ENCODE measurements at places on chromosomes 11 and 22. TPM values are rescaled to one million over a fixed set of nuclear protein-coding genes. Genes with fewer than 3 reads are reported as not detected.

- DNase-seq, result no peak
- no peak overlapping the region for H3K4me3 ChIP-seq
- no peaks in the 10 kb centered on the region for H3K36me3 ChIP-seq
- no peaks in the 10 kb centered on the region for H3K27me3 ChIP-seq
- H3K4me1 ChIP-seq, result no peaks in the 10 kb centered on the region
Observed at GRCh38 chr11:2328021-2328420, 26.2 kb downstream of the TSPAN32 start.

DNA sequence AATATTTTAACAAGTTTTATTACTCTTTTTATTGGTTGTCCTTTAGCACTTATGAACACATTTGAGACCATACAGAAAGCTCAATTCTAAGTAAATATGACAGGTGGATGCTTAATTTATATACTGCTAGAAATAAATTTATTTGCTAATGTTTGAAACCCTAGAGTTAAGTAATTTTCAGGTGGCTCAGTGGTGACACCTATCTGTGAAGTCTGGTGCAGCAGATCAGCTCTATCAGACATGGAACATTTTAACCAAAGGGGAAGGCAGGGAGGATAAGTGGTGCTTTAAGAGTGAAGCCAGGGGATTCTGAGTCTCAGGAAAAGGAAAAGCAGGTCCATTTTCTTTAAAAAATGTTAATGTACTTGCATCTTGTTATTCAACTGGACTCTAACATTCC is 175.8 kb downstream of the DSCAML1 start:
- no peaks in the 10 kb centered on the region for H3K4me1 ChIP-seq
- no peaks in the 10 kb centered on the region for H3K36me3 ChIP-seq
- no peak overlapping the region for H3K4me3 ChIP-seq
- no peak overlapping the region for H3K27ac ChIP-seq
- H3K27me3 ChIP-seq, result peaks cover 54% of the 10 kb centered on the region

DNA sequence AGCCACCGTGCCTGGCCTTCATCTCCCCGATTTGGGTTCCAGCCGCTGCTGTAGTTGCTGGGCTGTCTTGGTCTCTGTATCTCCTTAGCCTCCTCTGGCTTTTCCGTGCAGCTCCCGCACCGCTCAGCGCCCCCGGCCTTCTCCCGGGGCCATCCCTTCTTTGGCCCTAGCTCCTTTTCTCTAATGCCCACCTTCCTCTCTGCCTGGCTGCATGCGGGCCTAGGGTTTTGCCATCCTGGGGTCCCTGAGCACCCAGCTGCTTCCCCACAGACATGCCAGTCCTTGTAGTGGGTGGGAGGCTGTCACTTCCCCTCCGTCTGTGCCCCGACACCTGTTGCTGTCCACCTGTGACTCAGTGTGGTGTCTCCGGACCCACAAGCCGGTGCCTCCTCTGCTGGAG is 36.4 kb downstream of the KCNJ4 start:
- DNase-seq, result no peak
- no peaks in the 10 kb centered on the region for H3K4me1 ChIP-seq
- no peak overlapping the region for H3K4me3 ChIP-seq
- no peaks in the 10 kb centered on the region for H3K27me3 ChIP-seq

The GLYATL2 gene
- total RNA-seq, result 0.49 TPM

- H3K4me3 ChIP-seq, result peak within 1 kb of the TSS; percentile 80
- peaks cover 20% of the 10 kb centered on the region for H3K27me3 ChIP-seq
- H3K36me3 ChIP-seq, result no peaks in the 10 kb centered on the region
- H3K27ac ChIP-seq, result no peak within 1 kb of the TSS
- peaks cover 11% of the 10 kb centered on the region for H3K4me1 ChIP-seq
- no peak for DNase-seq
Observed at GRCh38 chr22:39456522-39457197, at the start of gene MGAT3. Gene MGAT3, plus strand, starts transcription at chr22:39457012. Its CDS starts 30,336 bp downstream, at chr22:39487348.

DNA sequence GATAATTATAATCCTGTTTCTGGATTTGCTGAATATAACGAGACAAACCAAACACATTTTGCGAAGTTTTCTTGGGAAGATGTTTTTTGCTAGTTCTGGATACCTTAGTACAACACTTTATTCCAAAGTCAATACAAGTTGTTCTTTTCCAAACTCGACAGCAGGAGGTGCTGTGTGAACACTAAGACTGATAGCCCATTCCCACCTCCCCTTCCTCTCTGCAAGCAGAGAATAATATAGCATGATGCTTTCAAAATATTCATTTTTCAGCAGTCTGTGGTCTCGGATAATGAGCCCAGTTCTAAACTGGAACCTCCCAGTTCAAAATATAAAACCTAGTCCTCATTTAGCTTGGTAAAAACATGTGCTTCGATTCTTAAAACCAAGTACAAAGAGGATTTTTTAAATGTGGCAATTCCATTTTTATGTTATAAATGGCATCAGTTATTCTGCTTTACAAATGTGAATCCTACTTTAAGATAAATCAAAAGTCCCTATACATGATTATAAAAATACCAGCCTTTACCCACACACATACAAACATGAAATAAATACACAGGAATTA is 129.1 kb downstream of the DCDC1 start:
- no peaks in the 10 kb centered on the region for H3K27me3 ChIP-seq
- H3K4me3 ChIP-seq, result no peak overlapping the region
- H3K27ac ChIP-seq, result no peak overlapping the region
- peak; percentile 65 for DNase-seq
- H3K4me1 ChIP-seq, result peaks cover 3% of the 10 kb centered on the region
- no peaks in the 10 kb centered on the region for H3K36me3 ChIP-seq

DNA sequence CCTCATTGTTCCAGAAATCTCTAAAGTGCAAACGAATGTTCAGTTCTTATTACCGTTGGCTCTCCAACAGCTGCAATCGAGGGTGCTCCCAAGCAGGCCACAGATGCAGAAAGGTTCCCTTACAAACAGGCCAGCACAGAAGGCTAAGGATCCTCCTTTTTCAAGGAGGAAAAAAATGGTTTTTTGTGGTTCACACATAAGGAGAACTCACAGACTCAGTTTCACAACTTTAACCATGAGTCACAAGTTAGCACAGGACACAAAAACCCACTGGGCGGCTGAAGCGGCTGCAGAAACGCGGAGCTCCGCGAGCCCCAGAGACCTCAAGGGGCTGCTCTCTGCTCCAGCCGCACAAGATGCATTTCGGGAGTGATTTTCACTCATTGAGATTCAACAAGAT is 98.2 kb upstream of the PRR5 start:
- no peaks in the 10 kb centered on the region for H3K4me1 ChIP-seq
- H3K36me3 ChIP-seq, result no peaks in the 10 kb centered on the region
- no peak overlapping the region for H3K4me3 ChIP-seq
- no peak for DNase-seq
- no peak overlapping the region for H3K27ac ChIP-seq

DNA sequence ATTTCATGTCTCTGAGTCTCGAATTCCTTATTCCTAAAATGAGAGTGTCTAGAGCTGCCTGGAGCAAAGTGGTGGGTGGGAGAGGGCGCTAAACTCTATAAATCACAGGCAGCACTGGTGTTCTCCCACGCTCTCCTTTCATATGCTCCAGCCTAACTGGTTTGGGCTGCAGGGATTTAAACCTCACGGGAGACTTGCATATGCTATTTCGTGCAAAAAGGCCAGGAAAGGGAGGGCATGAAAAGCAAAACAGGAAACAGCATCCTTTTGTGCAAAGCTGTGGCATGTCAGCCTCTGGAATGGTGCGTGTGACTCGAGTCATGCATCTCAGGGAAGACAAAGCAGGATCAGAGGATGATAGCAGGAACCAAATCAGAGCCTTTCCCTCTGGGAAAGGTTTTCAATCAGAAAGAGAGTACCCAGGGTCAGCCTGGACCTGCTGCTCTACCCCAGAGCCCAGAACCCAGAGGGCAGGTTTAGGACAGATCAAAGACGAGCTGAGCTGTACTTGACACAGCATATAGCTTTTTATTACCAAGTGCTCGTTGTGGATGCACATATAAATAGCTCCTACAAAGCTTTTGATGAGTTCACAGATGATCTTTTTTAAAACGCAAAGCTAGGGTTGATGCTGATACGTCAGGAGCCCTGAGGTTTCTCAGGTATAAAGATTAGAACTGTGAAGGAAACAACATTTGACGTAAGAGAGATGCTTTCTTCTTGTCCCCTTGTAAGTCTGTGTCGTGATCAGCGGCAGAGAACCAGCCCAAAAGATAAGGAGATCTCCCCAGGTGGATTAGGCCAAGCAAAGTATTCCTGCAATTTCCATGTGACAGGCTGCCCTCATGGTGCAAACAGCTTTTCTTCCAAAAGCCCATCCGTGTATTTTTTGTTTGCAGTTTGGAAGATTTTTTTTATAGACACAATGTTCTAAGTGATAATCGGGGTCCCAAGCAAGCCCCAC is 46.2 kb upstream of the YWHAH start:
- peak overlapping the region; percentile 68 for H3K27ac ChIP-seq
- H3K4me3 ChIP-seq, result no peak overlapping the region
- peaks cover 4% of the 10 kb centered on the region for H3K4me1 ChIP-seq
- no peaks in the 10 kb centered on the region for H3K27me3 ChIP-seq
- no peak for DNase-seq

The OR6T1 gene
- not detected for total RNA-seq

DNA sequence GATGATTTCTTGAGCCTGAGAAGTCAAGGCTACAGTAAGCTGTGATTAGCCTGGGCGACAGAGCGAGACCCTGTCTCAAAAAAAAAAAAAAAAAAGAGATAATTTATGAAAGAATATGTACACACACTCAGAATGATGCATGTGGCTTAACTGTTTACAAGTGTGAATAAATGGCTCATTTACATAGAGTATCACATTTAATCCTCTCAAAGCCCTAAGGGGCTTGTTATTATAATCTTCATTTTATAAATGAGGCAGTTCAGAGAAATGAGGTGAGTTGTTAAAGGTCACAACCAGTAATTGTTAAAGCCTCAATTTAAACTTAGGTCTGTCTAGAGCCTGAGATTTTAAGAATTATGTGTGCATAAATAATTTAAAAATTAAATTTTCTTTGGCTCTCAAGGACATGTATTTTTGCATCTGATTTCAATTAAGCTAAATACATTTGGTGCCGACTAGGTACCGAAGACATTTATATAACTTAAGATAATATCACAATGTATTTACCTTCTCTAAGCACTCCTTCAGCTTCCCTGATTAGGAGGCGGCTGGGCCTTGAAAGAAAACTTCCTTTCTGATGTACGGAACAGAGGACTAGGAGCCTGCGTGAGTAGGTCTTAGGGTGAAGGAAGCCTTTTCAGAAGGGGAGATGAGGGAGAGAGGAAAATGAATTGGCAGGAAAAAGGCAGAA is 28.5 kb upstream of the DDX6 start:
- no peak overlapping the region for H3K4me3 ChIP-seq
- no peak for DNase-seq
- no peaks in the 10 kb centered on the region for H3K36me3 ChIP-seq

The CCDC157 gene
- 3.6 TPM for total RNA-seq

The NDUFV1 gene
- 145 TPM for total RNA-seq

The TRMT112 gene
- total RNA-seq, result 326 TPM

GRCh38 chr11:130123414-130124040 is 36.1 kb upstream of the ST14 start:
- DNase-seq, result peak; percentile 30
- no peak overlapping the region for H3K27ac ChIP-seq
- no peaks in the 10 kb centered on the region for H3K27me3 ChIP-seq
- H3K4me3 ChIP-seq, result no peak overlapping the region
- H3K4me1 ChIP-seq, result peaks cover 4% of the 10 kb centered on the region

- peaks cover 3% of the 10 kb centered on the region for H3K4me1 ChIP-seq
- no peaks in the 10 kb centered on the region for H3K27me3 ChIP-seq
- DNase-seq, result peak; percentile 67
- no peaks in the 10 kb centered on the region for H3K36me3 ChIP-seq
- H3K4me3 ChIP-seq, result no peak overlapping the region
- H3K27ac ChIP-seq, result no peak overlapping the region
Observed at GRCh38 chr22:27273436-27273835, 528.1 kb downstream of the MN1 start.

The KIRREL3 gene
- 1.1 TPM for total RNA-seq

DNA sequence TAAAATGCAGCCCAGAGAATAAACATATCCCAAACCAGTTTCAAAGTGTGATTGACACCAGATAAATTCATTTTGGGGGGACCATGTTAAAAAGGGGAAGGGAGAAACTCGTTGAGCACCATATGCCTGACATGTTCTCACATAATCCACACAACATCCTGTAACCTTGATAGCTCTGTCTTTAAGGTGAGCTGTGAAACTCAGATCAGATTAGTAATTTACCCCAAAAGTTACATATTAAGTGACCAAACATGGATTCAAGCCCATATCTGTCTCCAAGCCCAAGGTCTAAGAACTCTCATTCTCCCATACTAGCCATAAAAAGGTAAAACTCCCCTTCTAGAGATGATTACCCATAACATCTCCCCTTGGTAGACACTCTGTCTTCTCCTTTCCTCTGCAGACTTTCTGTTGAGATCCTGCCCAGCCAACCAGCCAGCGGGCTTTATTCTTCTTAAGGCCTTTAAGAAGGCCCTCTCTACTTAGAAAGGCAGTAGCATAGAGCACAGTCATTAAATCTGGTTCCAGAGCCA is 150.7 kb downstream of the CCDC34 start:
- DNase-seq, result no peak
- H3K27me3 ChIP-seq, result no peaks in the 10 kb centered on the region
- peaks cover 17% of the 10 kb centered on the region for H3K4me1 ChIP-seq
- H3K36me3 ChIP-seq, result peaks cover 3% of the 10 kb centered on the region

DNA sequence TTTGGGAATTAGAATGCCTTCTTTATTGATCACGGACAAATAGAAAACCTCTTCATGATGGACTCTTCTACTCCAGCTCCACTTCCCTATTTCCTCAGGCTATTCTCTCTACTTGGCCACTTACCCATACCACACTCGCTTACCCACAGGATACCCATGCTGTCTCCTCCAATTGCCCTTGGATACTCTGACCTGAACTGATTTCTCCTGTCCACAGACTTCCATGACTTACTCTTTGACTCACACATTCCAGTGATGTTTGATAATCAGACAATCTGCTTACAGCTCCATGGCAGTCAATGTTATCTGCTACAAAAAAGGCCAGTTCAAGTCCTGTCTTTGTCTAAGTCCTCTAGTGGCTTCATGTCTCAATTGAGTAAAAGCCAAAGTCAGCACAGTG is 292.0 kb upstream of the CTSC start:
- no peak overlapping the region for H3K27ac ChIP-seq
- H3K27me3 ChIP-seq, result no peaks in the 10 kb centered on the region
- H3K4me3 ChIP-seq, result no peak overlapping the region
- no peaks in the 10 kb centered on the region for H3K36me3 ChIP-seq
- peaks cover 7% of the 10 kb centered on the region for H3K4me1 ChIP-seq
- no peak for DNase-seq

The MMP27 gene
- not detected for total RNA-seq

- no peak overlapping the region for H3K27ac ChIP-seq
- H3K36me3 ChIP-seq, result no peaks in the 10 kb centered on the region
- no peaks in the 10 kb centered on the region for H3K4me1 ChIP-seq
- DNase-seq, result peak; percentile 37
- no peaks in the 10 kb centered on the region for H3K27me3 ChIP-seq
Observed at GRCh38 chr11:15920856-15921629, 435.3 kb downstream of the SOX6 start.

GRCh38 chr22:19832476-19833108 is 22.1 kb downstream of the GNB1L start:
- no peak overlapping the region for H3K27ac ChIP-seq
- no peak overlapping the region for H3K4me3 ChIP-seq
- DNase-seq, result peak; percentile 36
- H3K36me3 ChIP-seq, result no peaks in the 10 kb centered on the region
- no peaks in the 10 kb centered on the region for H3K27me3 ChIP-seq

The PGA5 gene
- total RNA-seq, result 0.63 TPM

Measured in endodermal cell (in vitro differentiated cells).